ENCODE measurements at places on chromosomes 4 and X. TPM values are rescaled to one million over a fixed set of nuclear protein-coding genes. Genes with fewer than 3 reads are reported as not detected.
A peak's percentile ranks its signal among the peaks of the same experiment; 100 is the strongest.

- DNase-seq, result peak; percentile 67
These were observed 8.7 kb upstream of the TADA2B start for GRCh38 chr4:7034262-7035081.

- peak; percentile 36 for DNase-seq
These were observed 215.0 kb downstream of the SCFD2 start for GRCh38 chr4:53150631-53151488.

DNA sequence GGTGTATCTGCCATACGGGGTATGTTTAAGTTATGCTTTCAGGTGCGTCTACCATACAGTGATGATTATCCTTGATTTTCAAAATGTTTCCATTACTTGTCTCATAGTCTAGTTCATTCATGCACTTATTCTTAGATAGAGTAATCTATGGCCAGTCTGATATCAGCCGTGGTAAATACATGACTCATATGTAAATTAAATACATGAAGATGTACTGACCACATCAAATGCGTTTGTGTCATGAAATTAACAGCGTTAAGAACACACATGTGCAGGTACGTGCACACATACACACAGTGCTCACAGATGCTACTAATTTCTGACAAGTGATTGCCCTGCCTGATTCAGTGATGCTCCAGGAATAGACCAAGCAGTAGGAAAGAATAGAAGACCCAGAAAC, 75.2 kb upstream of the EXOC1L start:
- no peak for DNase-seq

GRCh38 chrX:67568769-67569168, 24.9 kb downstream of the AR start:
- DNase-seq, result no peak

GRCh38 chr4:102647117-102647516, 113.7 kb downstream of the MANBA start:
- DNase-seq, result no peak

- DNase-seq, result no peak
These were observed 83.1 kb downstream of the MAGED1 start for GRCh38 chrX:51976503-51976902.

- DNase-seq, result peak; percentile 2
These were observed 11.6 kb downstream of the SYTL4 start for GRCh38 chrX:100720301-100720700.

DNA sequence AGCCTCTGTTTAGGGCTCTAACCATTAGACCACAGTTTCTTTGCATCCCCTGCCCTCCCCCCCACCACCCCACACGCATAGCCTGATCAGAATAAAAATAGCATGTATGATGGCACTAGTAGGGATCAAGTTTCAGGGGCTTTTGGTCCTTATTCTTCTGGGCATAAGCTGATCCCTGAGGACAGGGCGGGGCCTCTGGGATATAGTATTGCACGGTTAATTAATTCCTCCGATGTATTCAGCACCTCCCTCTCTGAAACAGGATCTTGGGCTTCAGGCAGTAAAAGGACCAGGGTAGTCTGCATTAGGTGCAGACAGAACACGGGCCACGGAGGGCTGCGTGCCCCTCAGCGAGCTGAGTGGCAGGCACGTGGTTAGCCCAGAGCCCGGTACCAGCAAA, 57.1 kb downstream of the ELF4 start:
- no peak for DNase-seq

GRCh38 chrX:13478740-13479451, 90.5 kb upstream of the EGFL6 start:
- no peak for DNase-seq

DNA sequence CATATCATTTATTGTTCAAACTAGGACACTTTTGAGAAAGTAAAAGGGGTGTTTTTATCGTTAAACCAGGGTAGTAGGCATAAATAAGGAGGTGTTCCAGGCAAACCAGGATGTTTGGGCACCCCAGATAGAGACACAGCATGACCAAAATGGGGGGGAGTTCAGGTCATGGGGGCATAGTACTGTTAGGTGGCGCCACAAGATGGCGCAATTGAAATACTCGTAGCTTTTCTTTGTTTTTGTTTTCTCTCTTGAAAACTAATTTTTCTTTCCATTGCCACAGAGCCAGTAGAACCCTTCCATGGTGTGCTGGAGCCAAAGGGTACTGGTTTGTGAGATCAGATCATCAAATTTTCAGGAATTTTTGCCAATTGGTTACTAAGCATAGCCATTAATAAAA, 283.4 kb downstream of the BCOR start:
- DNase-seq, result peak; percentile 23

- DNase-seq, result no peak
These were observed 891 bp downstream of the TLR2 start for GRCh38 chr4:153684971-153685371.

DNA sequence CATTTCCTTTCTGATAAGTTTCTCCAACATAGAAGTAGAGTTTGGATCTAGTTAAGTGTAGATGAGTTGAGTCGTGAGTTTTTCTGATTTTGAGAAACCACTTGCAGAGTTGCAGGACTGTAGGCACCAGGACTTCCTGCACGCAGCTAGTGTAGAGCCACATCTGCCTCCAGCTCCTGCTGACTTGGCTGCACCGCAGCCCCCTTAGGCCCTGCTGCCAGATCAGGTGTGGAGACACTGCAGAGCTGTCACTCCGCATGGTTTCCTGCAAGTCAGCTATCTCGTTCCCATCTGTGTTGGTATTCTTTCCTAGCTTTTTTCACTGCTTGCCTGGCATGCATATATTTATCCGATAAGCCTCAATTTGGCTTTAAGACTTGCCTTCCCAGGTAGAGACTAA, 48.9 kb downstream of the PCDH7 start:
- DNase-seq, result no peak

GRCh38 chr4:153318696-153319320, 25.7 kb upstream of the MND1 start:
- DNase-seq, result peak; percentile 54

DNA sequence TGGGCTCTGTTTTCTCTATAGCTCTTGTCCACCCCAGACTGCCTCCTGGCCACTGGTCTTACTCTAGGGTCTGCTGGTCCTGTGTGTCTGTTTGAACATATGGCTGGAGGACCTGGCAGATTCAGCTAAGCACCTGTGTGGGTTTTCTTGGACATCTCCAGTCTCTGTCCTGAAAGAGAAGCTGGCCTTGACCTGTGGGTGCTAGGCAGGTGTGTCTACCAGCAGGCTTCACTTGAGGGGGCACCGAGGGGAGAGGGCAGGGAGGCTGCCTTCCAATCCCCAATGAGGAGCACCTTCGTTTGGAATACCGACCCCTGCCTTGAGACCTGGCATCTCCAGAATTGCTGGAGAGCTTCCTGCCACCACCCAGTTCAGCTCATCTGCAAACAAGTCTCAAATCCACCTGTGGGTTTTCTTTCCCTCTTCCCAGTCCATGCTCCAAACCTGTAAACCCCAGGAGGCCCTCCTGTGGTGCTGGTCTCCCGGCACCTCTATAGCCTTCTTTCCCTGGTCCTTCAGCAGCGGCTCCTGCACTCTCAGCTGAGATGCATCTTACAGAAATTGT, 45.2 kb downstream of the HTRA3 start:
- DNase-seq, result no peak

- peak; percentile 92 for DNase-seq
These were observed 270.7 kb downstream of the FBXW7 start for GRCh38 chr4:152265149-152265621.

GRCh38 chr4:69563424-69563823, 67.7 kb upstream of the UGT2B4 start:
- no peak for DNase-seq

GRCh38 chr4:26462874-26463273, 27.4 kb downstream of the CCKAR start:
- peak; percentile 71 for DNase-seq

DNA sequence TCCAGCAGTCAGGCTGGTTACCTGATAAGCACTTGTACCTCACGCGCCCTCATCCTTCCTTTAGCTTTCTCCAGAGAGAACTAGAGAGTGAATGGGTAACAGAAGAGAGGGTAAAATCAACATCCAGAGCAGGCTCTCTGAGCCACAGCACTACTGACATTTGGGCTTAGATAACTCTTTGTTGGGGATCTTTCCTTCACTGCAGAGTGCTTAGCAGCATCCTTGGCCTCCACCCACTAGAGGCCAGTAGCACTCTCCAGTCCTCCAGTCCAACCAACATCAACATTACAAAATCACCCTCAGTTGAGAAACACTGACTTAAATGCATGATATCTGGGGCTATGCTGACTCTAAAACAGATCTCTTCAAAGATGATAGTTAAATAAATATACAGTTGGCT, 220.7 kb downstream of the TACR3 start:
- no peak for DNase-seq

GRCh38 chr4:63901304-63901703, 507.9 kb downstream of the TECRL start:
- no peak for DNase-seq

GRCh38 chr4:73967866-73968265, 14.0 kb downstream of the PF4 start:
- DNase-seq, result no peak

DNA sequence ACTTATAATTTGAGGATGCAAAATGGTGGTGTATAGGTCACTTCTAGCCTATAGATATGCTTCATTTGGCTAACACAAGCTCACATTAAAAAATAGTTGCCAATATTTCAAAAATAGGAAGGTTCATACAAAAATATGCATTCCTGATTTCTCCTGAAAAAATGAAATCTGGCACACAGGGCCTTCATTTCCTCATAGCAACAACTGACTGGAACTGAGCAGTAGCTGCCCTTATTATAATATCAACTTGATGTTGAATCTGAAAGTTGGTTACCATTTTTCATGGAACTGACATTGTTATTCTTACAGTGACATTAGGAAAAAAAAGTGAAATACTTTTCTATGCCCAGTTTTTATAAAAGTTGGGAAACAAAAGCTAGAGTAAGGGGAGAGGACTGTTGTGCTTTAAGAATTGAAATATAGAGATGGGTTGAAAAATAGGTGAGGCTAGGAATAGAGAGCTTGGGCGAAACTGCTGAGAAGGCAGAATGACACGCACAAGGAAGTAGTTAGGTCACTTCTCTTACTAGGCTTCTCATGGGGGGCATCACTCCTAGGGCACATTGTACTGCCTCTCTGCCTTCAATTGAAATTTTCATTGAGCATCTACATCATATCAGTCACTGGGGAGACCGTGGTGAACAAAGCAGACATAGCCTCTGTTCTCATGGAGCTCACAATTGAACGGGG, 43.1 kb upstream of the C1GALT1C1 start:
- no peak for DNase-seq

- no peak for DNase-seq
These were observed 863 bp downstream of the CPE start for GRCh38 chr4:165379678-165380064.

- DNase-seq, result no peak
These were observed 305.1 kb upstream of the ANXA10 start for GRCh38 chr4:167787231-167787630.

DNA sequence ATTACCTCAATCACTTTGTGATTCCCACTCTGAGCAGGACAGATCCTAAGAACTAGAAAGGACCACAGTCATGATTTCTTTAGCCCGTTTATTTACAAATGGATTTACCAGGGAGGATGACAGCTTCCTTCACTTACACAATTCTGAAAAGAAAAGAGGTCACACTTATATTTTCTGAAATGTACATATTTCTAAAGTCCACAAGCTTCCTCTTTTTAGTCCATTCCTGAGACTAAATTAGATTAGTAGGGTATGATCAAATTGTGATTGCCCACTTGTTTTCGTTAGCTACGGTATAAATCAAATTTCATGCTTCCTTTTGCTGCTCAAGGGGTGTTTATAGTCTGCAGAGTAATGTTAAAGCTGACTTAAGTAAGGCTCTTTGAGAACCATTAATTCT, 7.6 kb upstream of the AMELX start:
- DNase-seq, result no peak

DNA sequence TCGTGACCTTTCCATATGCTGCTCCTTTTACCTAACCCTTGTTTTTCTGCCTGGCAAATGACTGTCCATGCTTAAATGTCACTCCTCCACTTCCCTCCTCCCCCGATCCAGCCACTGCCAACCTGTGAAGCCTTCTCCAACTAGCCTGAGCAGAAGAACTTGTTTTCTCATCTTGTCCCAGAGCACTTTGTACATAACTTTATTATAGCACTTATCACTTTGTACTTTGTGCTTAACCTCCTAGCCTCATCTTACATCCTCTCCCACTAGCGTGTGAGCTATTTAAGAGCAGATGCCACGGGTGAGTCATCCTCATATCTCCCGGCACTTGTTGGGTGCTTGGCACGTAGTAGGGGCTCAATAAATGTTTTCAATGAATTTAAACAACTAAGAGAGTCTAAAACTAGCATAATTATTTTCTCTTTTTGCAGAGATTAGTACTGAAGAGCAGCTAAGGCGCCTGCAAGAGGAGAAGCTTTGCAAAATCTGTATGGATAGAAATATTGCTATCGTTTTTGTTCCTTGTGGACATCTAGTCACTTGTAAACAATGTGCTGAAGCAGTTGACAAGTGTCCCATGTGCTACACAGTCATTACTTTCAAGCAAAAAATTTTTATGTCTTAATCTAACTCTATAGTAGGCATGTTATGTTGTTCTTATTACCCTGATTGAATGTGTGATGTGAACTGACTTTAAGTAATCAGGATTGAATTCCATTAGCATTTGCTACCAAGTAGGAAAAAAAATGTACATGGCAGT, 46.9 kb downstream of the XIAP start:
- DNase-seq, result no peak

DNA sequence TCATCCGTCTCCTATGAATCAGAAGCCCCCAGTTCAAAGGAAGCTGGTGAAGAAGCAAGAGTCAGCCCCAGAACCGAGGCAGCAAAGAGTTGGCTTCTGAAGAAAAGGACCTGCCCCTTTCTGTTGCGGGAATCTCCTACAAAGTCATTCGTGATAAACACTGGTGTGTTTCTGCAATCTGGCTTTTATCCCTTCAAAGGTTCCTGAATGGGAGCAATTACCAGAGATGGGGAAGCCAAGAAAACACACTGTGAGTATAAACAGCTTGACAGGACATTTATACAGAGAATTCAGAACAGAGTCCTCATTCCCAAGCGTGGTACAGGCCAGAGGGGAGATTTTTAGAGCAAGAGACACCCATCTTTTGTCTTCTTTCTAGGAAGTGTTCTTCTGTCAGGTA, 226.8 kb upstream of the LNX1 start:
- peak; percentile 47 for DNase-seq

The STK26 gene
- 0.28 TPM for total RNA-seq

The GAB3 gene
- 1.9 TPM for total RNA-seq

The ADAMTS3 gene
- 2.5 TPM for total RNA-seq

The SPINK2 gene
- total RNA-seq, result not detected

The PWWP3B gene
- total RNA-seq, result not detected

The DOK7 gene
- total RNA-seq, result not detected

The MGAT4D gene
- not detected for total RNA-seq

The USP17L29 gene
- not detected for total RNA-seq

The DRD5 gene
- total RNA-seq, result not detected

The CT45A5 gene
- not detected for total RNA-seq

The PRDM5 gene
- 12.8 TPM for total RNA-seq

The TMSB15B gene
- total RNA-seq, result 7.9 TPM

The DKK2 gene
- total RNA-seq, result 0.83 TPM

The SRPK3 gene
- 0.36 TPM for total RNA-seq

The PRR27 gene
- not detected for total RNA-seq

The TKTL2 gene
- total RNA-seq, result not detected

The TMPRSS11D gene
- total RNA-seq, result not detected

The FOXR2 gene
- not detected for total RNA-seq

Measured in IMR-90 (cell line).